ENCODE measurements at places on chromosomes 12 and 14. TPM values are rescaled to one million over a fixed set of nuclear protein-coding genes. Genes with fewer than 3 reads are reported as not detected.

Gene TMPRSS12
- not detected for polyA plus RNA-seq

GRCh38 chr12:34334953-34335743 is 312.9 kb downstream of the ALG10 start:
- no peaks in the 10 kb centered on the region for H3K27me3 ChIP-seq
- H3K4me3 ChIP-seq = no peak overlapping the region
- DNase-seq = no peak
- H3K36me3 ChIP-seq = no peaks in the 10 kb centered on the region

GRCh38 chr14:70113211-70113610 is 75.5 kb downstream of the SLC8A3 start:
- DNase-seq = no peak
- H3K36me3 ChIP-seq = no peaks in the 10 kb centered on the region
- no peaks in the 10 kb centered on the region for H3K27me3 ChIP-seq
- no peaks in the 10 kb centered on the region for H3K4me1 ChIP-seq

GRCh38 chr12:11645391-11645790 is 4.1 kb upstream of the ETV6 start:
- no peak overlapping the region for H3K4me3 ChIP-seq
- no peak overlapping the region for H3K27ac ChIP-seq
- no peak for DNase-seq
- H3K36me3 ChIP-seq = no peaks in the 10 kb centered on the region

DNA sequence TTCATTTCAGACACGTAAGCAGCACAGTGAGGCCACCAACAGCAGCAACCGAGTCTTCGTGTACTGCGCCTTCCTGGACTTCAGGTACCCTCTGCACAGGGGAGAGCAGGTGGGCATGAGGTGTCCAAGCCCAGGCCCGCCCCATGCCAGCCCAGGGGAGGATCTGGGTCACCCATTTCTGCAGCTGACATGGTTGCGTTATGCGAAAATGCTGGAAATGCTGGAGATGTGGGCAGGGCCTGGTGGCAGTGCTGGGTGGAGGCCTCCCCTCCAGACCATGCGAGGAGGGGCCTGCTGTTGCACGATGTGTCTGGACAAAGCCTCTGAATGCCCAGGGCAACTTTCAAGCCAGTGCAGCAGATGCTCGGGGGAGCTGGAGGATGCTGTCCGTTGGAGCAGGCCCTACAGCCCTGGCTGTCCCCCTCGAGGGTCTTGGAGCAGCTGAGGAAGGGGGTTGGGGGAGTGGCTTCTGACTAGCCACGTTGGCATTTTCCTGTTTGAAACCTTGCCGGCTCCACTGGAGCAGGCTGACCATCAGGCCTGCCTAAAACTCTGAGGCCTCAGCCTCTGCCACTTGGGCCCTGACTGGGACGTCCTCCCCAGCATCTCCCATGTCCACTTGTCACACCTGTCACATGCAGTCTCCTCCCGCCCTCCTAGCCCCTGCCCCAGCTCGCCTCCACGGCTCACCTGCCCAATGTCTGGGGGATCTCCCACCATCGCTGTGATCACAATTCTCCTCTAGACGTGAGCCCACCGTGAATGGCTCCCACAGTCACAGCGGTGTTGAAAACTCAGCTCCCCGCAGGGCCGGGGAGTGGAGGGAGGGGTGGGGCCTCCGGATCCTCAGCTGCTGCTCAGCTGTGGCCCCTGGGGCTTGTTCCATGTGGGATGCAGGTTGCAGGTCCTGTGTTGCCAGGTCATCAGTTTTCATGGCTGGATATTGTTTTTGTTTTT is 123.4 kb downstream of the ADGRD1 start:
- no peaks in the 10 kb centered on the region for H3K4me1 ChIP-seq
- no peak overlapping the region for H3K4me3 ChIP-seq
- H3K36me3 ChIP-seq = no peaks in the 10 kb centered on the region

DNA sequence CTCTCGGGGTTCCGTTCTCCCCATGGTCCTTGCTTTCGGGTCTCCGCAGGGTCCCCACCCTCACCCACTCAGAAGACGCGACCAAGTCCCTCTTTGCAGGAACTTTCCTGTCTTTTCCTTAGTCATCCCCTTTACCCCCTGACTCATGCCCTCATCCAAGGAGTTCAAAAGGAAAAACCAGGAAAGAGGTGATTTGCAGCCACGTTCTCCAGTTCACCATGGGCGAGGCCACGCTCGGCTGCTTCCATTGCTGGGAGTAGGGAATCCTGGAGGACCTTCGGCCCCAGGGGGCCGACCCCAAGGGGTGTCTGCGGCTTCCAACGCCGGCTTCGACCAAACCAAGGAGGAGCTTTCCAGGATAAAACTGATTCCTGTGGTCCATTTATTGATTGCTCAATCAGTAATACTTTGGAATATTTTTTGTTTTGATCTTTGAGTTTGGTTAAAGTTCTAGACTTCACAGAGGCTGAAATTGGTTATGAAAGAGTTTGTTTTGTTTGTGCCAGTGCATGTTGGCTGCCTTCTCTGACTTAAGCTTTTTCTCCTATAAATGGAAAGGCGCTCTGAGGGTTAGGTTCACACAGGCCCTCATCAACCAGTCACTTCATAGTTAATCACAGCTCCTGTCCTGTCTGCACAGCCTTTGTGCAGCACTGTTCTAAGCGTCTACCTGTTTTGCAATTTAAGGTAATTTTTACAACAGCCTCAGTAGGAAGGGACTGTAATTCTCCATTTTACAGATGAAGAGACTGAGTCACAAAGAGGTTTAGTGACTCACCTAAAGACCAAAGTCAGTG is 827 bp downstream of the ALDH2 start:
- peaks cover 7% of the 10 kb centered on the region for H3K36me3 ChIP-seq
- H3K27me3 ChIP-seq = no peaks in the 10 kb centered on the region
- H3K4me3 ChIP-seq = peak overlapping the region; percentile 97
- H3K4me1 ChIP-seq = peaks cover 67% of the 10 kb centered on the region
- H3K27ac ChIP-seq = peak overlapping the region; percentile 56

Gene TAS2R30
- 0.05 TPM for polyA plus RNA-seq

Gene KLRC2
- not detected for polyA plus RNA-seq

Gene GPRC5D
- polyA plus RNA-seq = not detected

DNA sequence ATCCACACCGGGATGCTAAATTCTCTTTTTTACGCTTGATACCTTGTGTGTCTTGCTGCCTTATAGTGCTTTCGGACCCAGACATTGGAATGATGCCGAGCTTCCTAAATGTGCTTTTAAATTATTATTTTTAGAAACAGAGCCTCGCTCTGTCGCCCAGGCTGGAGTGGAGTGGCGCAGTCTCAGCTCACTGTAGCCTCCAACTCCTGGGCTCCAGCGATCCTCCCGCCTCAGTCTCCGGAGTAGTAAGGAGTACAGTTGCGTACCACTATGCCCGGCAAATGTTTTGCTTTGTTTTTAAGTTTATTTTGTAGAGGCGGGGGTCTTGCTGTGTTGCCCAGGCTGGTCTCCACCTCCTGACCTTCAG is 489 bp upstream of the EML5 start:
- H3K4me3 ChIP-seq = peak overlapping the region; percentile 45
- H3K4me1 ChIP-seq = peaks cover 17% of the 10 kb centered on the region
- peaks cover 53% of the 10 kb centered on the region for H3K27me3 ChIP-seq
- H3K27ac ChIP-seq = no peak overlapping the region

DNA sequence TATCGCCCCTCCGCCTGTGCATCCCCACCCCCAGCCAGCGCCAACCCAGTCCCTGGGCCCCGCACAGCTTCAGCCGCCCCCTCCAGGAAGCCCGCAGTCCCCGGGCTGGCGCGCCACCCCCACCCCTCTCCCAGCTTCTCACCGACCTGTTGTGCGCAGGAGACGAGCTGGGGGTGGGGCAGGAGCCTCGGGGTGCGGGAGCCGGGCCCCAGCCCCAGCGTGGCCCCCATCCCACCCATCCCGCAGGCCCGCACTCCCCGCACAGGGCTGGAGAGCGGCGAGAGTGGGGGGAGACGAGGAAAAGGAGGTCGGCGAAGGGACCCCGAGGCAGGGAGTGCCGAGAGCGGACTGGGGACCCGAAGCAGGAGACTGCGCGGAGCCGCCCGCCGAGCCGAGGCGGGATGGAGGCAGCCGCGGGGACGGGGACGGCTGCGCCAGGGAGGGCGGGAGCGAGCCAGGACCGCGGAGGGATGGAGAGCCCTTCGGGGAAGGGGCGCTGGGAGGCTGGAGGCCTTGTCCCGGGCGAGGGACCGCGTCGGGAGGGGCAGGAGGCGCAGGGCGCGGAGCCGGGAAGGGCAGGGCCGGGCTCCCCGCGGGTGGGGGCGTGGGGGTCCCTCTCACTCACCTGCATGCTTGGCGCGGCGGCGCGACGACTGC is 498 bp downstream of the PIANP start:
- H3K4me1 ChIP-seq = peaks cover 12% of the 10 kb centered on the region
- no peaks in the 10 kb centered on the region for H3K36me3 ChIP-seq
- DNase-seq = no peak
- H3K27me3 ChIP-seq = peaks cover 46% of the 10 kb centered on the region
- no peak overlapping the region for H3K4me3 ChIP-seq

DNA sequence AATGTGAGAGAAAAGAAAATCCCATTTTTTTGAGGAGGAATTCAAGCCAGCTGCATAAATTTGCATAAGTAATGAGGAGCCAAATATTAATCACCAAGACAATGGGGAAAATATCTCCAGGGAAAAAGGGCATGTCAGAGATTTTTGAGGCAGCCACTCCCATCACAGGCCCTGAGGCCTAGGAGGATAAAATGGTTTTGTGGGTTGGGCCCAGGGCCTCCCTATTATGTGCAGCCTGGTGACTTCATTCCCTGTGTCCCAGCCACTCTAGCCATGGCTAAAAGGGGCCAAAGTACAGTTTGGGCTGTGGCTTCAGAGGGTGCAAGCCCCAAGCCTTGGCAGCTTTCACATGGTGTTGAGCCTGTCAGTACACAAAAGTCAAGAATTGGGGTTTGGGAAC is 1051.0 kb upstream of the FOXG1 start:
- H3K4me3 ChIP-seq = no peak overlapping the region
- H3K27ac ChIP-seq = no peak overlapping the region
- DNase-seq = no peak
- no peaks in the 10 kb centered on the region for H3K4me1 ChIP-seq
- no peaks in the 10 kb centered on the region for H3K36me3 ChIP-seq
